ENCODE measurements at places on chromosomes 16 and 17.
A peak's percentile ranks its signal among the peaks of the same experiment; 100 is the strongest.

DNA sequence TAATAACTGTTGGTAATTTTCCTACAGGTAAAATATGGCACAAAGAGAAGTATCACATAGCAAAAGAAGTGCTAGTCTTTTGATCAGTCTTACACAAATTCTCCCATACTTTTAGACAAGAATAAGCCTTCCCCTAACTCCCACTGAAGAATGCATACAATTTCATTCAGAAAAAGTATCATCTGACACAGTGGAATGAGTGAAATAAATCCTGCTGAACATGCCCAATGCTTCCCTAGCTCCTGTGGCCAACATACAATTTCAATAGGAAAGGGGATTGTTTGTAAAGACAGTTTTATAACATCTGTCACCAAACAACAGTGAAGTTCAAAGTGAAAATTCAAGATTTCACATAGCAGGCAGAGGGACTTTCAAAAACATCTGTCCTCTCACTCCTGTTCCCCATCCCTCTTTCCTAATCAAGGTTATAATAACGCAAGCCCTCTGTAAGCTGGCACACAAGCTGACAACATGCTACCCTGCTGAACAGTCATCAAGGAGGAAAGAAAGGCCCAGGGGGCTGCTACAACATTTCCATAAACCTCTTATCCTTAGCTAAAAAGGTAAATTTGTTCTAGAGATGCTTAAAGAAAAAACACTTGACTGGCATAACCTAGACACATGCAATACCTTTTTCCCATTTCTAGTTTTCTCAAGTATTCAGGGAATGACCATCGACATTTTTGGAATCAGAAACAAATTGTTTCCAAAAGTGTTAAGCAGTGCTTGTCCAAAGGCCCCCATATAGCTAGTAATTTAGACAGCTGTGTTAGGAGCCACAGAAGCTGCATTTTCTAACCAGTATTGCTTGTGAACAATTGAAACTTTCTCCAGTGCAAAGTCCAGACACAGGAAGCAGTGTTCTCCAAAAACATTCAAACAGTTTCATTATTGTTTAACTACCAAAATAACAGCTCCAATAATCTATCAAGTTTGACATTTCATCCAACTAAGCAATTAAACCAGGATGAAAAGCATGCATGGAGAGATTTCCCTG, 11.5 kb upstream of the RFFL start:
- DNase-seq = no peak

DNA sequence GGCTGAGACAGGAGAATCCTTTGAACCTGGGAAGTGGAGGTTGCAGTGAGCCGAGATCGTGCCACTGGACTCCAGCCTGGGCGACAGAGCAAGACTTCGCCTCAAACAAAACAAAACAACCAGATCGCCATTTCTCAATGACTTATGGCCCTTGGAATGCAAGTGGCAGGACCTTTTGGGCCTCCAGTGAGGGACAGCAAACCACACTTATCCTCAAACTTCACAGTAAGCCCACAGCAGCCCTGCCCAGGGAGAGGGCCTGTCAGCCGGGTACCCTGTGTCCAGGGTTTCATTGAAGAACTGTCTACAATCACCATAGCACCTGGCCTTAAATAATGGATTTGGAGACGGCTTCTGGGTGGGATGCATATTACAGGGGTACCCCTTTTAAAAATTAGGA, 11.7 kb downstream of the TRAF4 start:
- no peak for DNase-seq

- no peak for DNase-seq
These were observed 24.3 kb downstream of the ACSF3 start for GRCh38 chr16:89117975-89118289.

GRCh38 chr17:80070375-80071115, 30.8 kb upstream of the GAA start:
- DNase-seq = no peak

DNA sequence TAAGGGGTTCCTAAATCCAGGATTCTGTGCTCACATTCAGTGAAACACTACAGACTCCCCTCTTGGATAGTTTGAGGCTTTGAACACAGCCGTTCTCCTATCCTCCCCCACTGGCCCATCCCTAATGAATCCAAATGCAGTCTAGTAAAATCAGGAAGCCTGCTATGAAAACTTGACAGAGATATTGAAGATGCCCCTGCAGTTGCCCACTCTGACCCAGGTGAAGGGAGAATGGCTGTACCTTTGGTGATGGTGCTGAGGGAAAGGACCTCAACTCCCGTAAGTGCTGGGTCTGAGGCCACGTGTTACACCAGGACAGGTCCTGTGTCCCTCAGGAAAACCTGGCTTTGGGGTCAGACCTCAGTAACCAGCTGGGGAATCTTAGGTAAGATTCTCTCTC, 54.4 kb downstream of the SF3B3 start:
- no peak for DNase-seq

DNA sequence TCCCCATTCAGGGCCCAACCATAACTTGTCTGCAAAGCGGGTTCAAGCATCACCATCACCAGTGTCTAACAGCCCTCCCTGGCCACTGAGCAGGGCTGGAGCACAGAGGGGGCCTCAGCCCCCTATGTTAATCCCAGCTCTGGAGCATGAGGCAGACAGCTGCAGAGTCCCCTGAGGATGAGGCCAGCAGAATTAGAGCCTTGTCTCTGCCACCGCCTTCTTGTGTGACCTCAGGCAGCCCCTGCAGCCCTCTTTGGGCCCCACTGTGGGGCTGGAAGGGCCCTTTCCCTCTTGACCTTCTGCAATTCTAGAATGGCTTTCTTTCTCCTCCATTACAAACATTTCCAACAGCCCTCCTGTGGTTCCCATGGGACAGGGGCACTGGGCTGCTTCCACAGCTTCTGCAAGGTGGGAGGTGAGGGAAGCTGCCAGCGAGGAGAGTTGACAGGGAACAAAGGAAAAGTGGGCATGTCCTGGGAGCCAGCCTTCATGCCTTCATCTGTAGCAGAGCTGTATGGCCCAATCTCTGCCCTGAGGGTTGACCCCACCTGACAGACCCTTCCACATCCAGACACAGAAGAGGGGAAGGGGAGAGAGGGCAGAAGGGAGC, 65.7 kb downstream of the TMEM132E start:
- DNase-seq = no peak

DNA sequence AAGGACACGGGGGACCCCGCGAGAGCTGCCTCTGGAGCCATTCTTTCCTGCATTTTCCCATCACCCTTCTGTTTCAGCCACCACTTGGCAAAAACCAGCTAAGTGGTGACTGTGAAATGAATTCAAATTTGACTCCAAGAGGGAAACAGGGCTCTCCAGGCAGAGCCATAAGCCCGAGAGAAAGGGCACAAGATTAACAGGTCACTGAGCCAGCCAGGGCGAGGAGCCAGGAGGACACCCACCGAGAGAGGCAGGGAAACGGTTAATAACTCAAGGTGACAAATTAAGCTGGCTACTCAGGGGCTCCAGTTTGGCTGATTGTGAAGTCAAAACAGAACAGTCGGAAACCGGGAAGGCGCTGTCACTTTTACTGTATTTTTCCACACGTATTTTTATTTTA, 67.8 kb upstream of the SOX9 start:
- no peak for DNase-seq

- no peak for DNase-seq
These were observed 39.6 kb upstream of the USP7 start for GRCh38 chr16:9003322-9003721.

- DNase-seq = no peak
These were observed 69.8 kb downstream of the PRKCA start for GRCh38 chr17:66372182-66372581.

DNA sequence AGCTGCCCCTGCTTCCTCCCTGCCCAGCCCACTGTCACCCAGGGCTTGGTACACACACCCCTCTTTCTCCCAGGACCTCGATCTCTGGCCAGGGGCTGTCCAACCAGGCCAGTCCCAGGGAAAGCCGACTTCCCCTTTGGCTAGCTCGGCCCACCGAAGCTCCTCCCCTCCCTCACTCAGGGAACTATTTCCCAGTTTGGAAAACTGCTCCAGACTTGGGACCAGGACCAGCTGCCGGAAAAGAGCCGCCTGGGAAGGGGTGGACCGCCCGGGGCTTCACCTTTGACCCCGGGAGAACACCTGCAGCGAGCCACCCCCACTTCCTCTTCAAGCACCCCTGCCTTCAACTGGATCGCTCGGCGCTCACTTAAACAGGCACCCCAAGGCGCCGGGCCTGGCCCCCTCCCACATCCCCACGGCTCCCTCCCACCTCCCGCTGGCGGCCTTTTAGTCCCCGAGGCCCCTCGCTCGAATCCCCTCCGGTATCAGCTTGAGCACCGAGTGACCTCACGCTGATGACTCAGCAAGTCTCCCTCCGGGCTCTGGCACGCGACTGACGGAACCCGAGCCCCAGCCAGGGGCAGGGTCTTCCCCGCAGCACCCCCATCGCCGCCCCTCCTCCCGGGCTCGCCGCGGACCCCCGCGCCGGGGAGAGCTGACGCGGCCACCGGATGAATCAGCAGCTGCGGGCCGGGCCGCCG, 934 bp downstream of the MAFG start:
- DNase-seq = peak; percentile 44

GRCh38 chr17:4504188-4504587, 5.5 kb downstream of the SPNS2 start:
- no peak for DNase-seq

- no peak for DNase-seq
These were observed 13.5 kb downstream of the ACTG1 start for GRCh38 chr17:81498953-81499600.

DNA sequence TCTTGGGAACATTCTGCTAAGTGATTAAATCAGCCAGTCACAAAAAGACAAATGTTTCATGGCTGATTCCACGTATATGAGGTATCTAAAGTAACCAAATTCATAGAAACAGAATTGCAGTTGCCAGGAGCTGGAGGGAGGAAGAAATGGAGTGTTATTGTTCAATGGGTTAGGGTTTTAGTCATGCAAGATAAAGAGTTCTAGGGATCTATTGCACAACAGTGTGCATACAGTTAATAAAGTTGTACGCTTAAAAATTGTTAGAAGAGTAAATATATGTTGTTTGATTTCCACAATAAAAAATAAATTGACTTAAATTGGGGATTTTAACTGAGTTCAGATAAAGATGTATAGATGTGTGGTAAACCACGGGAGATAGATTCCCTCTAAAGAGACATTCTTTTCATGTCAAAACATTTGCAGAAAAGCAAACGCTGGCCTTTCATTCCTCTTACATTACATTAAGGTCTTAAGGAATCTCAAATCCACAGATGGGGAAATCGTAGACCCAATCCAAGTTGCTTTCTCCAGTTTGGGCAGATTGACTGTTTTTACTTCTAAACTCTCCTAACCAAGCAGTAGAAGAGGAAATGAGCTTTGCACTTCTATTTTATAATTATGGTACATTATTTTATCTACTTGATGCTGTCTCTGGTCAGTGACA, 4.6 kb downstream of the PRDM7 start:
- no peak for DNase-seq

- no peak for DNase-seq
These were observed 12.2 kb upstream of the BEAN1 start for GRCh38 chr16:66414891-66415290.

GRCh38 chr17:1617620-1618174, 10.9 kb downstream of the SLC43A2 start:
- no peak for DNase-seq

DNA sequence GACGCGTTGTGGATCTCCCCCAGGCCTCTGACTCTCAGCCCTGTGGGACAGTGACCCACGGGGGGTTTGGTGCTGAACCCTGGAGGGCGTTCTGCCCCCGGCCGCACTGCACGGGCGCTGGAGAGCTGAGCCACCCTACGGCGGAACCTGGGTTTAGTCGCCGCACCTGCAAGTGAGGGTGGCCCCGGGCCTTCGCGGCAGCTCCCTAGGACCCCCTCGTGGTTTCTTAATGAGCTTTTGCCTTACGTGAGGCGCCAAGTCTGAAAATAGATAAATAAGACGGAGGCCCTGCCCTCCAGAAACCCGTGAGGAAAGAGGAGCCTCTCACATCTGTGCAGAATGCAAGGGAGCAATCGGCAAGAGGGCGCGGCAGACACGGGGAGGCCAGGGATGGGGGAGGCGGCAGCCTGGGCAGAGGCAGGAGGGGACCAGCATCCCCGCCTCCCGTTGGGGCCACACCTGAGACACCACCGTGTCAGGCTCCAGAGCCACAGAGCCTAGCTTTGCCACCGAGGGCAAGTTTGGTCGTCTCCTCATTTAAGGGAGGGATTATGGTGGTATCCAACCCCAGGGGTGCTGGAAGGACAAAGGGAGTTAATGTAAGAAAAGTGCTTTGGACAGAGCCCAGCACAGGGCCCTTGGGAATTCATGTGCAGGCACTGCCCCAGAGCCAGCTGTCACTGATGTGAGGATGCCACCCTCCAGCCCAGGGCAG, 153.2 kb upstream of the CHMP6 start:
- DNase-seq = no peak

GRCh38 chr17:80647746-80648145, 103.1 kb downstream of the RPTOR start:
- DNase-seq = no peak

DNA sequence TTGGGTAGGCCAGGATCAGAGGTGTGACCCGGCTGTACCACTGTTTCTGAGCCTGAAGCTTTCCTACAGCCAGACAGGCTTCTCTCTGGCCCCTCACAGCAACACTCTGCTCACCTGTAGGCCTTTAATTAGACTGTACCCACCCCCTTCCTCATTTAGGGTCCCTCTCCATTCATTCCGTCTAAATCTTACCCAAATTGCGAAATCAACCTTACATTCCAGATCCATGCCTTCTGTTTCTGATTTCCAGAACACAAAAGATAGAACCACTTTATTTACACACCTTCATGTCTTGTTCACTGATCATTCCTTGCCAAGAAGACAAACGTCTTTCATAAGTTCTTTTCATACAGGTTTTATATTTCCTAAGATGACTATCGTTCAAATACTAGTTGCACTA, 160.8 kb downstream of the ZNF18 start:
- DNase-seq = no peak

- DNase-seq = no peak
These were observed 5.0 kb upstream of the CCDC57 start for GRCh38 chr17:82217530-82218204.

DNA sequence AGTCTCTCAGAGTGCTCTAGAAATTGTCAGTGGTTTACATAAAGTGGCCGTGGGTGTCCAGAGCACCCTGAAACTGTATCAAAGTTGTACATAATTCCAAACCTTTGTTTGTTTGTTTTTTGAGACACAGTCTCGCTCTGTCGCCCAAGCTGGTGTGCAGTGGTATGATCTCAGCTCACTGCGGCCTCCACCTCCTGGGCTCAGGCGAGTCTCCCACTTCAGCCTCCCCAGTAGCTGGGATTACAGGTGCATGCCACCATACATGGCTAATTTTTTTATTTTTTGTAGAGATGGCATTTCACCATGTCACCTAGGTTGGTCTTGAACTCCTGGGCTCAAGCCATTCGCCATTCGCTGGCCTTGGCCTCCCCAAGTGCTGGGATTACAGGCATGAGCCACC, 24.3 kb upstream of the ADGRG1 start:
- DNase-seq = no peak

- no peak for DNase-seq
These were observed 20.8 kb upstream of the TMIGD1 start for GRCh38 chr17:30354701-30355100.

- no peak for DNase-seq
These were observed 343.8 kb downstream of the SNX29 start for GRCh38 chr16:12320298-12320706.

All from effector CD4-positive, alpha-beta T cell (primary cell).